ENCODE measurements at places on chromosomes 5 and 9.

GRCh38 chr5:87418506-87418905 is 5.8 kb upstream of the CCNH start:
- no peak for DNase-seq

DNA sequence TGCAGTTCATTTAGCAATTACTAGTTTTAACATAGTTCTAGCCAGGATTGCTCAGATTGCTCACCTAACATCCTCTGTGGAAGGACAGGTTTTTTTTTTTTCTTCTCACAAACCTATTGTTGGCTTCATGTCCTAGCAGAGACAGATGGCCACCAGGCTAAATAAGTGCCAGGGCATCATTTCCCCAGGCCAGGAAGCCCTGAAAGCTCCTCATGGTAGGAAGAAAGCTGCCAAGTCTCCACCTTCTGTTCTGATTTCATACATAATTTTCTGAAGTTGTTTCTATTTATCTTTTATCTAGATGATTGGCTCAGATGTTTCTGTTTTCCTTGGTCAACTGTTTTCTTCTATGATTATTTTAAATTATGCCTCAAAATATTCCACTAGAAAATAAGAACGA is 31.0 kb downstream of the EFCAB9 start:
- no peak for DNase-seq

GRCh38 chr5:9829621-9830020 is 199.5 kb upstream of the TAS2R1 start:
- no peak for DNase-seq

GRCh38 chr9:132969783-132970182 is 8.7 kb upstream of the GFI1B start:
- DNase-seq: no peak

DNA sequence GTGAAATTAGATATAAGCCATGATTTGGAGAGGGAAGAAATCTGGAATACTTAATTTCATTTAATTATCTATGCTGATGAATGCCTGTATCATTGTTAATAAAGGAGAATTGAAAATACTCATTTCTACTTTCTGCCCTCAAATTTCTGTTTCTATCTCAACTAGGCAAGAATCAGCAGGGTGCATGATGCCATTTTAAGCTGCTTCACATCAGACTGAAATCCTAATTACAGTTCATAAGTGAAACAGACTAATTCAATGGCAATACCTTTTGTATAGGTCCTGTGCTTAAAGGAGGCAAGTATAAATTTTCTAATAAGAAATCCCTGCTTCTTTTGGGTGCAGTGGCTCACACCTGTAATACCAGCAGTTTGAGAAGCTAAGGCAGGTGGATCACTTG is 22.3 kb upstream of the TAL2 start:
- DNase-seq: no peak

DNA sequence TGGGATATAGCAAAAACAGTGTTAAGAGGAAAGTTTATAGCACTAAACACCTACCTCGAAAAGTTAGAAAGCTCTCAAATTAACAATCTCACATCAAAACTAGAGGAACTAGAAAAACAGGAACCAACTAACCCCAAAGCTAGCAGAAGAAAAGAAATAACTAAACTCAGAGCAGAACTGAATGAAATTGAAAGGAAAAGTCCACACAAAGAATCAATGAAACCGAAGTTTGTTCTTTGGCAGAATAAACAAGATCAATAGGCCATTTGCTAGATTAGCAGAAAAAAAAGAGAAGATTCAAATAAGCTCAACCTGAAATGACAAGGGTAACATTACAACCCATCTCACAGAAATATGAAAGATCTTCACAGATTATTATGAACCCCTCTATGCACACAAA is 234.8 kb upstream of the ISL1 start:
- DNase-seq: no peak

GRCh38 chr9:115672477-115673316 is 480.9 kb upstream of the PAPPA start:
- DNase-seq: no peak

DNA sequence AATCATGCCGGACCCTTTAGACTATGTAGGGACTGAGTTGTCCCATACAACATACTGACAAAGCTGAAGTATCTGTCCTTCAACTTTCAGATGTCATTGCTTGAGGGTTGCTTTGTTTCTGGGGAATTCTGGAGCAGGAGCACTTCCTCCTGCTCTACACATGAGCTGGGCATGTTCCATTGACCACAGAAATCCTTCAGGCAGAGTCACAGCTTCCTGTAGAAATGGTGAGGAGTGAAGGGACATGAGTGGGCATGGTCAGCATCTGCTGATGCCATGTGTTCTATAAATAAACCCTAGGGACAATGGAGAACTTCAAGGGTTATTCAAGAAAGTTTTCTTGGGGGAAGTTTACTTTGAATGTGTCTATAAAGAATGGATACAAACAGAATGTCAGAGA is 296.6 kb upstream of the FBXL7 start:
- no peak for DNase-seq

DNA sequence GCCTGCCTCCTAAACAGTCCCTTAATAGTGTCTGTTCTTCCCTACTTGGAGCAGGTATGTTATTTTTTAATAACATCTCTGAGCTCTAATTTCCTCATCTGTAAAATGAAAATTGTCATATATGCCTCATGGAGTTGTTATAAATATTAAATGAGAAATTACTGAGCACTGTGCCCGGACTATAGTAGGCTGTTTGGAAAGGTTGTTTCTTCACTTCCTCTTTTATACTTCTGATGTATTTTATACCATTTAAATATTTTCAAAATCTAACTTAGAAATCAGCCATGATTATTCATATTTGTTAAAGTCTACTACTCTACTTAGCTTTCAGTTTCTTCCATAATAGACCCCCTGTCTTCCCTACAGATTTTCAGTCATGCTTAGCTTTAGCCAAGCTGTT is 30.5 kb upstream of the HAPLN1 start:
- DNase-seq: no peak

- DNase-seq: peak; percentile 22
Measured at GRCh38 chr9:131657037-131657377, 82.9 kb downstream of the RAPGEF1 start.

All from effector CD4-positive, alpha-beta T cell (primary cell).